ENCODE measurements at places on chromosomes 1 and 21. TPM values are rescaled to one million over a fixed set of nuclear protein-coding genes. Genes with fewer than 3 reads are reported as not detected.

GRCh38 chr1:50109116-50109515, 396 bp downstream of the ELAVL4 start:
- no peak for DNase-seq

TINAGL1 gene
- 4.5 TPM for total RNA-seq

- DNase-seq = no peak
These were observed 78.7 kb downstream of the FGGY start for GRCh38 chr1:59375321-59376220.

- no peak for DNase-seq
These were observed 46.7 kb downstream of the CLIC6 start for GRCh38 chr21:34715518-34715917.

DNA sequence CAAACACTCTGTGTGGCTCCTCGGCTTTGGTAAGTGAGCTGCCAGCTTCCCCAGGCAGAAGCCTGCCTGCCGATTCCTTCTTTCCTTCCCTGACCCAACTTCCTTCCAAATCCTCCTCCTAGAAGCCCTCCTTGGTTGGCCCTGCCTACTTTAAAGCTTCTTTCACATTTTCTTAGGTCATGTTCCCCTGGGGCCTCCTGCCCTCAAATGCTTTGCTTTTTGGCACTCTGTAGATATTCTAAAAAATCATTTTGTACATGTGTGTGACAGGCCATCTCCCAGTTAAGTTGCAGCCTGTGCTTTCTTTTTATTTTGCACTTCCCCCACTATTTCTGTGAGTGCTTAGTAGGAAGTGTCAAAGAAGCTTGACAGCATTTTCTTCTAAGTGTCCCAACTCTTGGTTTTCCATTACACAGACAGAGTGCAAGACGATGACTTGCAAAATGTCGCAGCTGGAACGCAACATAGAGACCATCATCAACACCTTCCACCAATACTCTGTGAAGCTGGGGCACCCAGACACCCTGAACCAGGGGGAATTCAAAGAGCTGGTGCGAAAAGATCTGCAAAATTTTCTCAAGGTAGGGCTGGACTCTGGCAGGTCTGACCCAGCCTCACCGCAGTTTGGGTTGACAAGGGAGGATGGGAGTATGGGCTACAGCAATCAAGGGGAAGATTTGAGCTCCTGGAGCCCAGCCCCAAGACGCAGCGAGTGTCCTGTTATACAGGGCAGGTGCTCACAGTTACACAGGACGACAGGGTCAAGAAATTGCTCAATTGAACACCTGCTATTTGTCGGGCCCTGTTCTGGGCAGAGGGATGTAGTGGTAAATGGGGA, at the start of gene S100A9:
TSS of gene S100A9 (plus strand) at position 2 of the 838 bp plus-strand sequence. CDS start at position 432, 430 bp downstream.
- DNase-seq = no peak

DNA sequence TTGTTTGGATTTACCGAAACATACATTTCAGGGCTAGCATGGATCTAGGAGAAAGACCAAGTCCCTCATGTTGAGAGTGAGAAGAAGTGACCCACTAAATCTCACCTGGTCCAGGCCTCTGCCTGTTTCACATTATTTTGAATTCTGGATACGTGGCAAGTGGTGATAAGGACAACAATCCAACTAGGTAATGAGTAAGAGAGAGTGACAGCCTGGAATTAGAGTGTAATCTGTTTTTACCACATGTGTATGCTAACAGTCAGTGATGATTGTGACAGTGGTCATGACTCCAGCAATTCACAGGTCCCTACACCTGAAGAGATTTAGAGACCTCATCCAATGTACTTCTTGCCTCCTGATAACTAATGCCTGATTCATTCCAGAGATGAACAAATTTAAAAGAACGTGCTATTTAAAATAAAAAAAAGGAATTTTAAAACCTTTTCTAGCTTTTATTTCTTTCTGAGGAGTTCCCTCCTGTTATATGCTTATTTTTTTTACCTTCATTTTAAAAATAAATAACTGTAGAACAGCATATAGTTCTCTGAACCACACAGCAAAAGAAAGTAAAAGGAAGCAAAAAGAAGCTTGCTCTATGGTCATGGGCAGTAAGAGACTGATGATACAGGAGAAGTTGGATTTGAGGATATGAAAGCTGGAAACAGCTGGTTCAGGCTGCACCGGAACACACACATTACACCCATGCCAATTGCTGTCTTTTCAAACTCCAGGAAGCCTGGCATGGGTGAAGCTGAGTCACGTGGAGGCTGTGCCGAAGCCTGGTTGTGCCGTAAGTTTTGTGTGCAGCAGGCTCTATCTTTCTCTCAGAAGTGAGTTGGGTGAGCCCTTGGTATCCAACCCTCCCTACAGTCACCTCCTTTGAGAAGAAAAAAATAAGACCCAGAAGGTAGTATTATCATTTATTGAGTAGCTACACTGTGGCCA, 14.7 kb downstream of the C1orf116 start:
- DNase-seq = no peak

GRCh38 chr21:35927262-35927661, 133.1 kb downstream of the SETD4 start:
- no peak for DNase-seq

DNA sequence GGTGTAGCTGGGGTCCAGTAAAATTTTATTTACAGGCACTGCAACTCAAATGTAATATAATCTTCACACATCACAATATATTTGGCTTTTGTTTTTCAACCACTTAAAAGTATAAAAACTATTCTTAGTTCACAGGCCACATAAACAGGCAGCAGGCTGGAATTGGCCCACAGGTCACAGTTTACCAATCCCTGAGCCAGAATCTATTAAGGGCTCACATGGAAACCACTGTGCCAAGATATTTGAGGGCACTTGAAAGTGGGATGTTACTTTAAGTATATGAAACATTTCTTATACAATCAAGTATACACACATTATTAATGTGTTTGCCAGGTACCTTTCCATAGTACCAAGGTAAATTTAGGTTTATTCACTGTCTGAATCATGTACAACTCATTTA, 71.9 kb upstream of the PRDX6 start:
- DNase-seq = no peak

DNA sequence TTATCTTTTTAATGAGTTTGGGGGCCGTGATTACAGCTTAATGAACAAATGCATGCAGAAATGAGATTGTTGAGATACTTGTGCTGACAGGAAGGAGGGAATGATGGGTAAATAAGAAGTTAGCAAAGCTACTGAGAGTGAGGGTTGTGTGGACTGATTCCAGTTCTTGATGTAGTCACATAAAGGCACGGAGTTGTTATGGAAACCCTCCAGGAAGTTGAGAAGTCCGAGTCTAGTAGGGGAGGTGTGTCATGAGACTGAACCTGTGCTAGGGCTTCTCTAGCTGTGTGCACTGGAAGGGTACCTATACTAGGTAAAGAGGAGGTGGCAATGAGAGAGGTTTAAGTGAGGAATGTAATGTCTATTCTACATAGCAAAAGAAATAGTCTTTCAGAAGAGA, 475.7 kb downstream of the USP25 start:
- no peak for DNase-seq

DNA sequence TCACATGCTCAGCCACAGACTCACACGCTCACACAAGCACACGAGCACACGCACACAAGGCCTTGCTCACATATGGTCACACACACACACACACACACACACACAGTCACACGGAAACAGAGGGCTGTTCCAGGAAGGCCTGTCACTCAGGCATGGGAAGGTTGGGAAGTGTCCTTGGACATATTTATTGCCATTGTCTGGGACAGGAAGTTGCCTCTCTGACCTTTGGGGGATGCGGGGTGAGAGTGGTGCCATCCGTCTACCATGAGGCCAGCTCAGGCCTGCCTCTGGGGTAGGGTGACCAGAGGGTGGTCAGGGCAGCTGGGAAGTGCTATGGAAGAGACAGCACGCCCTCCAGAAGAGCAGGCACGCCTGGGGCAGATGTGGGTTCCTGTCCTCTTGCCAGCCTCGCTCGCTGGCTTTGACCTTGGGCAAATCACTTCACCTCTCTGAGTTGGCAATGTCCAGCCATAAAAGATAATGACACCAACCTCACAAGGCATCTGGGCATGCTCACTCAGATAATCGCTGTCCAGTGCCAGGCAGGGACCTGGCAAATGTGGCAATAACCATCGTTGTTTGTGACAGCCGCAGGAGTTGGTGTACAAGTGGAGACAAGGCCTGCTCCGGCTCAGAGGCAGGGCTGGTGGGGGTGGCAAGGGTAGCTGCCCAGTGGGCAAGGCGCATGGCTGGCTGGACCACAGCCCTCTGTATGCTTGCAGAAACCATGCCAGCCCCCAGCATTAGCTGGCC, 8.0 kb upstream of the GUCA2A start:
- DNase-seq = no peak

PLEKHN1 gene
- not detected for total RNA-seq

DNA sequence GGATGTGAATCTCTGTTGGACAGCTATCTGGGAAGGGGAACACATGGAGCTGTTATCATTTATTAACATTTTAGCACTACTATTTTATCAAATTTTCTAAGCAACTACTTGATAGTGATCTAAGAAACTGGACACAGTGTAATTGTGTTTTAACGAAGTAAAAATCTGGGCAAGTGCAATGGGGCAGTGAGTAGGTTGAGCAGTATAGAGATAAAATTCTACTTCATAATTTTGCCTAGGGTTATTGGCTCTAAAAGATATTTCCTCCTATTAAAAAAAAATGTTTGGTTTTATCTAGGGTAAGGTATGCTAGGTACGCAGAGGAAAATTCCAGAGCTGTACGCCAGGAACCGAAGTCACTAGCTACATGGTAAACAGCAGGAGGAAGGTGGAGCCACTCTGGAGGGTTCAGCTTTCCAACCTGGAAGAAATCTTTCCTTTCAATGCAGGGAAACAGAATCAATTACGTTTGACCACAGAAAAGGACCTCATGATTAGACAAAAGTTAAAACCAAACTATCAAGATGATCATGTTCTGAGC, 43.3 kb downstream of the BCAR3 start:
- DNase-seq = no peak
